ENCODE measurements at places on chromosomes 3 and 15.

GRCh38 chr3:16137044-16137443, 37.4 kb upstream of the GALNT15 start:
- no peak for DNase-seq

DNA sequence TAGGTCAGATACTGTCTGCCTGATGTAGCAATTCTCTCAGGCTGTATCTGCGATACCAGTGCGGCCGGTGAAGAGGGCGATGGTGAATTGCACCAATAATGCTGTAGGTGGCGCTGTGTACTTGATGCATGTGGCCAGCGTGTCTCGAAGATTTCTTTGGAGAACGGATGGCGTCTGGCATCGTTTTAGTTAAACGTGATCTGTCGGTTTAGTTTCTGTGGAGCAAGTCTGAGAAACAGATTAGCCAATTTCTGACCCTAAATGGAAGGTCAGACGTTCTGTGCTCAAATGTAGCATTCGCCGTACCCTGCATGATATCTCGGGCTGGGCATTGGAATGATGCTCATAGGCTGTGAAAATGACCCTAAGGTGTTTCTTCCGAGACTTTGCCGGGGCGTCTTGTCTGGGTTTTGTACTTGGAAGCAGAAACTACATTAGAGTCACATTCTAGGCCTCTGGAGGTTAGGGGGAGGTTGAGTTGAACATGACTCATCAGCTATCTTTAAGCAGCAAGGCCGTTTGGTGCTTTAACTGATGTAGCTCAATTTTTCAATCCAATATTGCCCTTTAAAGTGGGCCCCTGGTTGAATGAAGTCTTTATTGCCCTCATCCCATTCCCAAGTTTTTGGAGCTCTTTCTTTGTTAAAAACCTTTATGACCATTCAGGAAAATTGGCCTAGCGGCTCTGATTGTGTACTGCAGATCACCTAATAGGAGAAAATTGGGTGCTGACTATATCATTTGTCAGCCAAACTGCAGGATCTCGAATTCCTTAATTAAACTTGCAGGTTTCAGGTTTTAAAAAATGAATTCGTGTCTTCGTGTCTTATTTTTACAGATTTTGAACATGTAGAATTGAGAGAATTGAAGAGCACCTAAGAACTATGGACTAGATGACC, 80.0 kb downstream of the SQOR start:
- peak; percentile 78 for DNase-seq

DNA sequence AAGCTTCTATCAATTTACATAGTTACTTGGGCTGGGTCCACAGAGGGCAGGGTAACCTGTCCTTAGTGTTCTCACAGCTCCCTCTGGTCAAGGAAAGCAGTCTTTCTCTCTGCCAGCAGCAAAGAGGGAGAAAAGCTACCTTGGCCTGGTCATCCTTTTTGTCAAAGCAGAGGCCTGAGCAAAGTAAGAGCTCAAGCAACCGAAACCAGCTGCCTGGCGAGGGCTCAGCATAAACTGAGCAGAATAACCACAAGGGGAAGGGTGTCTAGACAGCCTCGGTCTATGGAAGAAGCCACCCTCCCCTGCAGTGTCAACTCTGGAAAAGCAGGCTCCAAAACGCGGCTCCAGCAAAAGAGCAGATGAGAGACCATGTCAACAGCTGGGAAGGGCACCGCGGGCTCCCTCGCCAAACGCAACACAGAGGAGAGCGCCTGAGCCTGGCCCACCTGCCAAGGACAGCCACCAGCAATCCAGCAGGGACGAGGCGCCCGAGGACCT, 17.4 kb downstream of the LRIG1 start:
- DNase-seq = peak; percentile 22

GRCh38 chr3:38114875-38115644, 21.9 kb downstream of the ACAA1 start:
- no peak for DNase-seq

DNA sequence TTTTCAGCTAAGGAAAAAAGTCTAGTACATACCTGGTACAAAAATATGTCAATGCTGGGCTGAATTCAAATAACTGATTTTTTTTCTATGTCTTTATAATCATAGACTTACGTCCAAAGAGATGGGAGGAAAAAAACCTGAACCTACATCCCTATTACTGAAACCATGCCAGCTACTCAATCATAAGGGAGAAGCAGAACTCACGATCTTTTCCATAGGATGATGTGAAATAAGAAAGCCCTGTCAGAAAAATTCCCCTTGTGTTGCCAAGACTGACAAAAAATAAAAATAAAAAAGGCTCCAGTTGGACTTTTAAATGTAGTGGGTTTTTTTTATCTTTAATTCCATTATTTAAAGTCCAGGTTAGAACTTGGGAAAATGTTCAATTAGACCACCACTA, 3.3 kb downstream of the MSL2 start:
- DNase-seq = no peak

- no peak for DNase-seq
Measured at GRCh38 chr3:59726279-59726678, 676.5 kb upstream of the CFAP20DC start.

- DNase-seq = no peak
Measured at GRCh38 chr3:148203297-148204010, 494.2 kb upstream of the AGTR1 start.

DNA sequence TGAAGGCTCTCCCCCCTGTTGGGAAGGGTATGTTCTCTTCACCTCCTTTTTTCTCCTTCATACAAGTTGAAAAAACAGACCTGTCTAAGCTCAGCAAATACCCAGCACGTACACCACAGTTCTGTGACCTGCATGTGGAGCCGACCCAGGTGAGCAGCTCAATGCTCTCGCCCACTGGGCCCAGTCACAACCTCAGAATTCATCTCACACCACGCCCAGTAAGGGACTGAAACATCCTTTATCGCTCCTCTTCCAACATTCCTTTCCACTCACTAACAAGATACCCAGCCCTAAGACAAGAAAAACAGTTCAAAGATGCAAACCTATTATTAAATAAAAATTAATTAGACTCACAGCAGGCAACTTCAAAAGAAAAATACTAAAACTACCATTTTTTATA, 68.9 kb downstream of the FOXP1 start:
- DNase-seq = no peak

GRCh38 chr15:46312133-46312740, 677.4 kb downstream of the SQOR start:
- DNase-seq = peak; percentile 80

DNA sequence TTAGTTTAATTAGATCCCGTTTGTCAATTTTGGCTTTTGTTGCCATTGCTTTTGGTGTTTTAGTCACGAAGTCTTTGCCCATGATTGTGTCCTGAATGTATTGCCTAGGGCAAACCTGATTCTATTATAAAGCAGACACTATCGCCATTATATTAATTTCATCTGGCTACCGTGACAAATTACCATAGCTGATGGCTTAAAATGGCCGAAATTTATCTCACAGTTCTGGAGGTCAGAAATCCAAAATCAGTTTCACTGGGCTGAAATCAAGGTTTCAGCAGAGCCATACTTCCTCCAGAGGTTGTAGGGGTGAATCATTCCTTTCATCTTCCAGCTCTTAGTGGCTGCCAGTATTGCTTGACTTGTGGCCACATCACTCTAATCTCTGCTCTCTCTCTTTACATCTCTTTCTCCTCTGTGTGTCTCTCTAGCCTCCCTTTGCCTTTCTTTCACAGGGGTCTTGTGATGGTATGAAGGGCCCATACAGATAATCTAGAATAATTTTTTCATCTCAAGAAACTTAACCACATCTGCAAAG, 31.7 kb upstream of the FRMD4B start:
- no peak for DNase-seq

- DNase-seq = no peak
Measured at GRCh38 chr3:64176461-64176996, 48.7 kb downstream of the PRICKLE2 start.
